ENCODE measurements at places on chromosomes 12 and 14.

- DNase-seq: no peak
These were observed 9.8 kb upstream of the MCRS1 start for GRCh38 chr12:49577589-49578315.

GRCh38 chr14:54625112-54625511 is 58.2 kb downstream of the SAMD4A start:
- DNase-seq: peak; percentile 88

DNA sequence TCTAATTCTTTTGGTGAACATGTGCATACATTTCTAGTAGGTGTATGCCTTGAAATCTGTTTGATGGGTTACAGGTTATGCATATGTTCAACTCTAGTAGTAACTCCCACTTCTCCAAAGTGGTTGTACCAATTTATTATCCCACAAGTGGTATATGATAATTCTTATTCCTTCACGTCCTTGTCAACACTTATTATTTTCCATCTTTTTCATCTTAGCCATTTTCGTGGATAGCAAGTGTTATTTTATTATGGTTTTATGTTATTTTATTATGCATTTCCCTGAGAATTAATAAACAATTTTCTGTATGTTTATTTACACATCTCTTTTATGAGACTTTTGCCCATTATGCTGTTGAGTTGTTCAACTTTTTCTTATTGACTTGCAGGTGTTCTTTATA is 11.2 kb upstream of the AMIGO2 start:
- no peak for DNase-seq

- no peak for DNase-seq
These were observed 68.1 kb upstream of the HECTD1 start for GRCh38 chr14:31275731-31276130.

DNA sequence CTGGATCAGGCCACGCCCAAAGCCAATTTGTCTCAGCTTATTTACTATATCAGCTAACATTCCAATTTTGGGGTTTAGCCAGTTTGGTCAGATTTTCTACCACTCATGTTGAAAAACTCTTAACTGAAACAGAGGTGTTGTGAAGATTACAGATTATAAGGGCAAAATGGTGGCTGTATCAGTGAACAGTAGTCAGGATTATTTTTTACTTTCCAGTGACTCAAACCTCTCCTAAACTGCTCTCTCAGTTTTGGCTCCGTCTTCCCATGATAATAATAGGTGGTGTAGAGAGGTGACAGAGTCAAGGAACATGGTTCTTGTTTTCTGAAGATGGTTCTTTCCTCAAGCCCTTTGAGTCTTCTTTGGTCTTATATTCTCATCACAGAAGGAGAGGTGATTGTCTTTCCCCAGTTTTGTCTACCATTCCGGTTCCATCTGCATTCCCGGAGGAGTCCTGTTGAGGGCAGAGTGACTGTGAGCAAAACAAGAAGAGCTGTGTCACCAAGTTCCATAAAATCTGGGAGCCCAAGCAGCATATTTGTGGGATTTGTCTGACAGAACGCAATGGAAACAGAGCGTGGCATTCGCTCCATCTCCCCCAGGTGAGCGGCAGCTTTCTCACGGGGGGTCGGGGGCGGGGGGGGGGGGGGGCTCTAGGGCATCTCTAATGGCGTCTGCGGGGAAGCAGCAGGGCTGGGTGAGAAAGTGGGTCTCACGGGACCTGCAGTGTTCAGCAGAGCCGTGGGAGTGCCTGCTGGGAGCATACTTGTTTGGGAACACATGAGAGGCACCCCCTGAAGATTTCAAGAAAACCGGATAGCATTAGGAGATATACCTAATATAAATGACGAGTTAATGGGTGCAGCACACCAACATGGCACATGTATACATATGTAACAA is 59.1 kb downstream of the TBC1D30 start:
- no peak for DNase-seq

DNA sequence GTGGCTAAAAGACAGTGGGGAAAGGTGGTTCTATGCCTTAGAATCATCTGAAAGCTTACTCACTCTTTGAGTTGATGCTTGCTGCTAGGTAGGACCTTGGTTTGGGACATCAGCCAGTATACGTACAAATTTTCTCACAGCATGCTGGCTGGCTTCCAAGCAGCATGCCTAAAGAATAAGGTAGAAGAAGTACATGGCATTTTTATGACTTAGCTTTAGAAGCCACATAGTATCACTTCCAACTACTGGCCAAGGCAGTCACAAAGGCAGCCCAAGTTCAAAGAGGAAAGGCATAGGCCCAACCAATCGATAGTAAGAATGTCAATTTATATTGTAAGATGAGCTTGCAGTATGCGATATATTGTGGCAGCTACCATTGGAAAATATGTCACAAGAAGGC is 284.2 kb upstream of the CAND1 start:
- peak; percentile 1 for DNase-seq

DNA sequence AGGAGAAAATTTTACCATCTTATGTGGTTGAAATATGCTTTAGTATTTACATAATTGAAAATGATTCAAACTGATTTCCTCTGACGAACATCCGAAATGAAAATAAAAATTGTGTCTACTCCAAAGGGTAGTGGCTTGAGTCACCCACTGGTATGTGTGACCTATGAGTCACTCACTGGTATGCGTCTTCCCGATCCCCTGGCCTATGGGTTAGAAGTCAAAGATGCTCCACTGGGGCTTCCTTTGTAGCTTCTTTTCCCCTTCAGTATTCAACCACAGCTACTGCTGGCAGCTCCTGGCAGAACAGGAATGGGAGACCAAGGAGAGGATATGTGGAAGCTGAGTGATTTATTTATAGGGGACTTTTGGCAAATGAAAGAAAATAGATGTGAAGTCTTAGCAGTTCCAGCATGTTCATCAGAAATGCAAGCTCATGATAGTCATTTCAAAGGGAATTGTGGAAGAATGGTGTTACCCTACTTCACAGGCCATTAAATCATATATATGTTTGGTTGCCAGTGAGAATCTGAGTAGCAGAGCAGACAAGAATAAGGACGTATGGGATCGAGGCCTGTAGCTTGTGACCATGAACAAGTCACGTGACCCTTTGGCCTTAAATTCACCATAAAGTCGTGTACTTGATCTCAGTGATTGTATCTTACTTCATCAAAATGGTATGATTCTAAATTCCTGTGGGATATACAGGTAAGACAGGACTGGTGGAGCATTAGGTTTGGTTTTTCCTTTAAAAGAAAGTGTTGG is 108.3 kb downstream of the CRADD start:
- DNase-seq: peak; percentile 96

- peak; percentile 89 for DNase-seq
These were observed 31.9 kb upstream of the DUSP6 start for GRCh38 chr12:89384050-89384758.

GRCh38 chr14:89588016-89588415 is 171.0 kb upstream of the FOXN3 start:
- DNase-seq: no peak

DNA sequence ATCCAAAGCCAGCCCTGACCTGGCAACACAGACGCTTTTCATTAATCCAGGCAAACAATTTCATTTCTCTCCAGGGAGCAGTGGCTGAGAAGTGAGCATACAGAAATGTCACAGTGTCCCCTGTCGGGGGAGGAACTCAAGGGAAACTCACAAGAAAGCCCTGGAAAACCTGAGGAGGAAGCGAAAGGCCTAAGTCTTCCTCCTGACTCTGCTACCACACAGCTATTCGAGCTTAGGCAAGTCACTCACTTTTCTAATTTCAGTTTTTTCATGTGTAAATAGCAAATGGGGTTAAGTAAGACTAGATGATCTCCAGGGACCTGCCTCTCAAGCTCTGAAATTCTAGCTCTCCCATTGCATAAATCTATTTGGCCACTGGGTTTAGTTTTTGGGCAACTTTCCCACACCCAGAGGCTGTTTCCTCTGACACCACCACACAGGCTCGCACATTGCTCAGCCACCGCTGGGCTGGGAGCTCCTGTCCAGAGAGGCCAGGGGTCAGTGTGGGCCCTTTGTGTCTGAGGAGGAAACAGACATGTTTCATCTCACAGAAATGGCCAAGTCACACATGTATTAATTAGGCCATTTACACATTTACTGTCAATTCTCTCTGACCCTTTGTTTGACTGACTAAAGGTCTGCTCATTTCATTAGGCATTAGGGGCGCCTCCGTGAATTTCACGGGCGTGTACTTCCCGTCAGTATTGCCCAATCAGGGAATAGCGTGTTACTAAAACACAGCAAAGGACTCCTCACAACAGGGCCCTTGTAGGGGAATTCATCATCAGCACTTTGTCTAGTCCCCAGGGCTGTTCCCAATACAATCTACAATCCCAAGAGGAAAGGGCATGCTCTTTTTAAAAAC is 9.8 kb upstream of the PNMA1 start:
- DNase-seq: peak; percentile 95

DNA sequence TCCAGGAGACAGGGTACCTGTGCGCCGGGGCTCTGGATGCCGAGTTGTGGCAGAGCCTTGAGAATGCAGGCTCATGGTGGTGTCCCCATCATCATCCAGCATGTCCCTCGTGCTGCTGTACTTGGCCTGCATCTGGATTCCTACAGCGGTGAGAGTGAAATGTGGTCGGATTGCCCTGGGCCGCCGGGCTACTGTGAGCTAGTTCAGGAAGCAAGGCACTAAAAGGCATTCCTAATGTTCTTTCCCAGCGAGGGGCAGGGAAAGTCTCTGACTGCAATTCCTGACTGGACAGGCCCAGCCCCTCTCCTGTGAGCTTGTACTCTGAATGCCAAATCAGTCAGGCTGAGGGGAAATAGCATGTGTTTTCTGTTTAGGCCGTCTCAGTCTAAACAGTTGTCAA is at the start of gene CLEC1A:
CLEC1A (minus strand) TSS at position 195 of the 400 bp plus-strand sequence; CDS start at position 132, 63 bp downstream.
- DNase-seq: peak; percentile 23

GRCh38 chr12:92020983-92021665 is 124.5 kb downstream of the BTG1 start:
- peak; percentile 49 for DNase-seq

GRCh38 chr12:19643635-19644034 is 204.3 kb downstream of the AEBP2 start:
- DNase-seq: peak; percentile 66

DNA sequence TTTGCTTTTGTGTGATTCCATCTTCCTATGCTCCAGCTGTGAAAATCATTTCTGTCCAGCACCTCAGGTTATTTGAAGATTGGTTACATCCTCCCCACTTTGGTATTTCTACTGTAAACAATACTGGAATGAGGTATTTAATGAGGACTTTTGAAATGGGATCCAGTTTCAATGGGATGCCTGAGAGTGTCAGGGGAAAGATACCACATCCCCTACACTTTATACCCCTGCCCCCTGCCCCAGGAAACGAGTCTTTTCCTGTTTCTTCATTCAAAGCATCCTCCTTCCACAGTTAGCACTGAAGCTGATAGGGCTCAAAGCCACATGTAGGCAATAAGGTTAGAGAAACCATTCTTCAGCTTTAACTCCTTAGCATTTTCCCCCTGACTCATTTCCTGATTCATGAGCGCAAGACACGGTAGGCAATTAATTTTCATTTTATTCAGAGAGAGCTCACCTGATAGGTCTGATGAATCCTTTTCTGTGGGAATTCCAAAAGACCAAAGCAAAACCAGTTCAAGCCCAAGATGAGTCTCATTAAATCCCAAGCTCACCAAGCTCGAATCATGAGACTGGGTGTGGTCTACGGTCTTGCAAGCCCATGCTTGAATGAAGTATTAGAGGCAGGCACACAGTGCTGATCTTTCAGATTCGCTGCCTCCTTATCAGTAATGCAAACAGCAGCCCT is 143.6 kb upstream of the CRY1 start:
- peak; percentile 61 for DNase-seq

- DNase-seq: no peak
These were observed 16.7 kb upstream of the PAPLN start for GRCh38 chr14:73220634-73221033.

- DNase-seq: no peak
These were observed 14.6 kb upstream of the CABP1 start for GRCh38 chr12:120625557-120626419.

DNA sequence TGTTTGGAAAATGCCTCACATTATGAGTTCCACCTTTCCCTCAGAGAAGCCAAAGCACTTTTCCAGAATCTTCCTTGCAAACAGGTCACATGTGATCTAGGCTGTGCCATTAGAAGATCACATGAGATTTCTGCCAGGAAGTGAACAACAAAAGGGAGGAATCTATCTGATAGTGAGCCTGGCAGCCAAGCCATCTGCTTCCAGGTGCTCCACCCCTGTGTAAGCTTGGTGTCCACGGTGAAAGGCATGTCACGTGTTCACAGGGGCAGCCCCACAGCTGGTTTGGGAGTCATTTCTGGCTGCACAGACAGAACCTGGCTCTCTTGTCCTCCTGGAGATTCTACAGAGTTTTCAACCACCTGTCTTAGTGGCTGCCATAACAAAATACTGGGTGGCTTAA is 3.5 kb upstream of the KSR2 start:
- DNase-seq: no peak

DNA sequence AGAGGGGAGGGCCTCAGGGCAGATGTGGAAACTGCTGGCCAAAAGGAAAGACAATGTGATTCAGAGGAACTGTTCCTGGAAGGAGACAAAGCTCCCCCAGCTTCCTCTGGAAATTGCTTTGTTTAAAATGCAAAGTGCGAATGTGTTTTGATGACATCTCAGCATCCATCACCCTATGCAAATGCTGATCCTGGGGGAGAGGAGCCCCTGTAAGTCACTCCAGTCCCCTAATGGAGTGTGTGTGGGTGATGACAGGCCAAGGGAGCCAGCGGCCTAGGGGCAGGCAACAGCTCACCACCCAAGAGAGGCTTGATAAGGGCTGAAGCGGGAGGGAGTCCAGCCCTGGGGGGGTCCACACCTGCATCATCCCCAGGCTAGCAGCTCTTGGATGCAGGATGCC is 134.2 kb downstream of the ESRRB start:
- no peak for DNase-seq

- no peak for DNase-seq
These were observed 149.7 kb downstream of the ZNF664 start for GRCh38 chr12:124122722-124123121.

- DNase-seq: peak; percentile 11
These were observed 24.7 kb upstream of the B4GALNT1 start for GRCh38 chr12:57657744-57658143.

DNA sequence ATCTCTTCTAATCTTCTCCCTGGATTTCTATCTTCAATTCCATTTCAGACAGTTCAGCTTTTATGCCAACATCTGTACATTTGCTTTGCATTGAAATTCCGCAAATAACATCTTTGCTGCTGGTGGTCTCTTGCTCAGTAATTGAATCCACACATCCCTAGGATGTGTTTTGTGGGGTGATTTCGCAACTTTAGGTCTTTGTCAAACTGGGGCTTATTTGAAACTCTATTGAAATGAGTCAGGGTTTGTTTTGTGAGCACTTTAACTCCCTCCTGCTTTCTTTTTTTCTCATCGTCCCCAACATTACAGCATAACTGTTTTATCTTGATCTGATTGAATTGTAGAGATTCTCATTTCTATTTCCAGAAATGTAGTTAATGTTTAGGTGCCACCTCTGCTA is 404.3 kb downstream of the NPAS3 start:
- peak; percentile 84 for DNase-seq

DNA sequence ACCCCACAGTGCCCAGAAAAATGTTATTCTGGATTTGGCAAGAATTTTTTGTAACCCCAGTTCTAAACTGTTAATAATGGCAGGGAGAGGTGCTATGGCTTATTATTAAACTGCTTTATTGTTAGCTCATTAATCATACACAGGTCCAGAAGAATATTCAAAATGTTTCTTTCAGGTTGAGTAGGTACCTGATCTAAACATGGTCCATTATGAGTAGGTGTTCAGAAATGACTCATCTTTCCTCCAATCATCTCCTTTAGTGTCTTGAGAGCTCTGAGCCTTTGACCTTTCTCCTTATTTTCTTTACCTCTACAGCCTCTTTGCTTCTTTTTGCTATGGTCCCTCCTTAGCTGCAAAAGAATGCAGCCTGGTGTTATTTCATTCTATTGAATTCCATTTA is 211.0 kb upstream of the GARIN6 start:
- DNase-seq: no peak

Measured in fibroblast of upper back skin (primary cell).